ENCODE measurements at places on chromosomes 3 and 15.

- DNase-seq, result peak; percentile 65
These were observed 1.6 kb upstream of the SIN3A start for GRCh38 chr15:75452865-75453702.

GRCh38 chr3:17044855-17045254 lies 160.1 kb downstream of the PLCL2 start:
- no peak for DNase-seq

DNA sequence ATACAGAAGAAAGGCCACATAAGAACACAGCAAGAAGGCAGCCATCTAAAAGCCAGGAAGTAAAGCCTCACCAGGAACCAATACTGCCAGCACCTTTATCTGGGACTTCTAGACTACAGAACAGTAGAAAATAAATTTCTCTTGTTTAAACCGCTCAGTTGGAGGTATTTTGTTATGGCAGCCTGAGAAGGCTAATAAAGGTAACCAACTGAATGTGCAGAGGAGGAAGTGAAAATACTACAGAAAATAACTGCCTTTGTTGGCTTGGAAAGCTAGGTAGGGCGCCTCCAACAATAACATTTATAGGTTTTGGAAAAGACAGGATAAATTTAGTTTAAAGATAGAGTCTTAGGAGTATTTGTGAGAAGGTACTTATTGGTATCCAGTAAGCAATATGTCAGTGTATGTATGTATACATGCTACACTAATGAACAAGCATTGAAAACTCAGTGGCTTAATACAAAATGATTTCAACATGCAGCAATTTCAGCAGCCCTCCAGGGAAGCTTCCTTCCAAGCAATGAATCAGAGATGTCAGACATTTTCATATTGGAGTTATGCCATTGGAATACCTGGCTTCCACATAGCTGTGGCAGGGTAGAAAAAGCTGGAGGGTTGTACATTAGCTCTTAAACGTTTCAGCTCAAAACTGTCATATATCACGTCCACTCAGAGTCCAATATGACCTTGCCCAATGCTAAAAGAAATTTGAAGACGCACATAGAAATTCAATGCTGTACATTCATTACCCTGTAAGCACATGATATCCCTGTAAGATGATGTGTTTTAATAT lies 48.9 kb downstream of the ZBBX start:
- no peak for DNase-seq

DNA sequence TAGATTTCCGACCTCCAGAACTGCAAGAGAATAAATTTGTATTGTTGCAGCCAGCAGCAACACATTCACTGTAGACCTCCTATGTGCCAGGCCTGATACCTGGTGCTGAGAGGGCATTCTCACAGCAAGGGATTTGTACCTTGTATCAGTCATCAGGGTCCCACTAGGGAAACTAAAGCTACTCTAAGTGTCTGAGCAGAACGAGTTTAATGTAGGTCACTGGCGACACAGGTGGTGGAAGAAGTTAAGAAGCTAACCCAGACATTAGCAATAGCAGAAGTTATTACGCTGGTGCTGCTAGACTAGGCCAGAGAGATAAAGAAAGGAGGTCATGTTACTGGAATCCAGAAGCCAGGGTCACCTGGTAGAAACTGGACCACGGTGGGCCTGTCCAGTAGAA lies 60.5 kb upstream of the BCL6 start:
- DNase-seq, result no peak

- no peak for DNase-seq
These were observed 14.9 kb upstream of the NIPA2 start for GRCh38 chr15:22823495-22824128.

DNA sequence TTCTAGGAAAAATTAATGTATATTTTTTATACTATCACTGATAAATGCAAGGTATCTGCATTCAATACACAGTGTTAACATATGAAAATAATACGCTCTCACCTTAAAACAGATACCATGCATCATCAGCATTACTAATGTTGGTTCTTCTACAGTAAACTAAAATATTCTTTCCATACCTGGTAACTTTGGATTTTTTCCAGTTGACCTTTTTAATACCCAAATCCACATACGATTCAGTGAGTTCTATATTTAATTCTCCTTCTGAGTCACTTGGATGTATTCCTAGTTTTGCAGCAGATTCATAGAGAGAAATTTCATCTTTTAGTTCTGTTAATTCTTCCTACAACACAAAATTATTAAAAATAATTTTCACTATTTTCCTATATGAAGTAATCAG lies 29.9 kb downstream of the CEP152 start:
- DNase-seq, result no peak

All from activated CD8-positive, alpha-beta memory T cell treated with anti-CD3 and anti-CD28 coated beads, Interleukin-2, amount 50 U/mL, for 4 hours (primary cell).